ENCODE measurements at places on chromosomes 1 and 21.

DNA sequence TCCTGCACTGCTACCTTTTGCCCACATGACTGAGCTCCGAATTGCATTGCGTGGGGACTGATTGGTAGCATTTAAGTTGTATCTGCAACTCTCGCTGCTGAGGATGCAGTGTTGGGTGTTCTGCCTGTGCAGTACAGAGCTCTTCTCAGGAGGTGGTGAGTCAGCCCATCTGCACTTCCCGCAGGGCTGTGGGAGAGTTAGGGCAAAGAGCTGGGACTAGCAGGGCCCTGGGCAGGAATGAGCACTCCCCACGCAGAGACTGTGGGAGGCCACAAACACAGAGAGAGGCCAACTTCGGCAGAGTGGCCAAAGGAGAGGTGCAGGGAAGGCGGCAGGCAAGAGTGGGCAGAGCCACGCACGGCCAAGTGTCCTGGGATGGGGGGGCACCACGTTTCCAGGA lies 244.7 kb downstream of the SIPA1L2 start:
- no peak for DNase-seq

DNA sequence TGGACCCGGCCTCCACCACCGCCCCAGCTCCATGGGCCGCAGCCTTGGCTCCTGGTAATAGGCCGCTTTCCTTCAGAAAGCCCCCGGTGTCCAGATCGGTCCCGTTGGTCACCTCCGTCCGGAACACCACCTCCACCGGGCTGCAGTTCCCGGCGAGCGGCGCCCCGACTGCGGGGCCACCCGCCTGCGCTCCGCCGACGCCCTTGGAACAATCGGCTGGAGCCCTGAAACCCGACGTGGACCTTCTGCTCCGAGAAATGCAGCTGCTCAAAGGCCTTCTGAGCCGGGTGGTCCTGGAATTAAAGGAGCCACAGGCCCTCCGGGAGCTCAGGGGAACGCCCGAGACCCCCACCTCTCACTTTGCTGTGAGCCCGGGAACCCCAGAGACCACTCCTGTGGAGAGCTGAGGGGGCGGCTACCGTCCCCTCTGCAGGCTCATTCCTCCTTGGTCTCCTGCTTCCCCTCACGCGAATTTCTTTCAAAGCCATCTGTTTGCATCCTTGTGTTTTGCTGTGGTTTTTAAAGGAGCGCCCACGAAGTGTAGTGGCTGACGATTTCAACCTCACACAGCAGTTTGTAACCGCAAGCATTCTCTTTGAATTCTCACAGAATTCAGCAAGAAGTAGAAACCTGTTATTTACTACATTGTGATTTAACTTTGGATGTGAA lies 6.0 kb downstream of the FCRLB start:
- DNase-seq = peak; percentile 19

DNA sequence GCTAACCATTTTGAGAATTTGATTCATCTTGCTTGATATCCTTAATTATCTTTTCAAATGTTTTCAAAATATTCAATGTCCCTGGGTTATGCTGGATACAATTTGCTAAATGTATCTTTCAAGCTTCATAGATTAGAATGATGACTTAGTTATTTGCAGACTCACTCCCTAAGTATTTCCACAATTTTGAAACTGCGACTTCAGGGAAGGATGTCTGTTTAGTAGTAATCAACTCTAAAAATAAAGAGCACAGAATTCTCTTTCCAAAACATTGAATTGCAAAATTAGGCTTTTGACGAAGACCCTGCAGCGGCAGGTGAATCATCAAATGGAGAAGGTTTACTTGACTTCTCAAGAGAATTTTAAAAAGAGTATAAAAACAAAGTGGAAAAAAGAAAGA lies 14.2 kb downstream of the RGS1 start:
- DNase-seq = no peak

DNA sequence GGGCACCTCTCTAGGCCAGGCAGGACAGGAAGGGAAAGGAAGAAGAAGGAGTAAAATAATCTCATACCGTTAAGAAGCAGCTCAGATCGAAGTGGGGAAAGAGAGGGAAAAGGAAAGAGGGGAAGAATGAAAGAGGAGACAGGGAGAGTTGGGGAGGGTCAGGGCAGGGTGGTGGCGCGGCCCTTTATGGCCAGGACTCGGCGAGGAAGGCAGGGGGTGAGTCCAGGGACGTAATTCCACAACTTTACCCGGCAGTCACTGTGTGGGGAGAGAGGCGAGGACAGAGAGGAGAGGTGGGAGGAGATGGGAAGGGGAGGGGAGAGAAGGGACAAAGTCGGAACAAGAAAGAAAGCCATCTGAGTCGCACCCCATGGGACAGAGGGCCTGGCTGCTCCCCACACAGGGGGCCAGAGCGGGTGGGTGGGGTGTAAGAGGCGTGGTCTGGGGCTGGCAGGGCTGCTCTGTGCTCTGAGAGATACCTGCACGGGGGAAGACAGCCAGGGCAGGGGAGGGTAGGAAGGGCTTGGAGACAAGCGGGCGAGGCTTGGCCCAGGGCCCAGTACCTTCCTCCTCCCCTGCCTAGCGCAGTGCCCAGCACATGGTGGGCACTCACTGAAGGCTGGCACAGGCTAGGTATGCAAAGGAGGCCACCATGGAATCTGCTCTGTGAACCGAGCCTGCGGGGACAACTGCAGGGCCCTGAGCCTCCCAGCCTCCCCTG lies 49.4 kb downstream of the KIF21B start:
- DNase-seq = no peak

DNA sequence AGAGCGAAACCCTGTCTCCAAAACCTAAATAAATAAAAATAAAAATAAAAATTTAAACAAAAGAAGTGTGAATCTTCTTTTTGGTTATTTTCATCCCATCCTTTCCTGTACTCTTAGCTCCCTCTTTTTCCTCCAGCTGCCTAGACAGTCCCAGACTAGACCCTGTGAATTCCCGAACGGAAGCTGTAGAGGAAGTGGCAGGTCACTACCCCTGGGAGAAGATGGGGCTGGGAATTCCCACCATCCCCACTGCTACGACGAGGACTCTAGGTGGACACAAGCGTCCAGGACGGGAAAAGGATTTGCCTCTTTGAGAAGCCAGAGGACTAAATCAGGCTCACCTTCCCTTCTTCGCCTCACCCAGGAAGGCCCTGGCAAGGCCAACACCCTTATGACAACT lies 12.6 kb downstream of the RHBDL2 start:
- no peak for DNase-seq

DNA sequence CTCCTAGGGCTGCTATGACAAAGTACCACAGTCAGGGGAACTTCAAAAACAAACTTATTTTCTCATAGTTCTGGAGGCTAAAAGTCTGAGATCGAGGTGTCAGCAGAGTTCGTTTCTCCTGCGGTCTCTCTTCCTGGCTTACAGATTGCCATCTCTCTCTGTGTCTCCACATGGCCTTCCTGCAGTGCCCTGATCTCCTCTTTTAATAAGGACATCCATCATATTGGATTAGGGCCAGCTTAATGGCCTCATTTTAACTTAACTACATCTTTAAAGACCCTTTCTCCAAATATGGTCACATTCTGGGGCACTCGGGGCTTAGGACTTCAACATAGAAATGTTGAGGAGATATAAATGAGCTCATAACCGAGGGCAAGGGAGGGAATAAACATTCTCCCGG lies 12.2 kb downstream of the C1orf74 start:
- DNase-seq = no peak

DNA sequence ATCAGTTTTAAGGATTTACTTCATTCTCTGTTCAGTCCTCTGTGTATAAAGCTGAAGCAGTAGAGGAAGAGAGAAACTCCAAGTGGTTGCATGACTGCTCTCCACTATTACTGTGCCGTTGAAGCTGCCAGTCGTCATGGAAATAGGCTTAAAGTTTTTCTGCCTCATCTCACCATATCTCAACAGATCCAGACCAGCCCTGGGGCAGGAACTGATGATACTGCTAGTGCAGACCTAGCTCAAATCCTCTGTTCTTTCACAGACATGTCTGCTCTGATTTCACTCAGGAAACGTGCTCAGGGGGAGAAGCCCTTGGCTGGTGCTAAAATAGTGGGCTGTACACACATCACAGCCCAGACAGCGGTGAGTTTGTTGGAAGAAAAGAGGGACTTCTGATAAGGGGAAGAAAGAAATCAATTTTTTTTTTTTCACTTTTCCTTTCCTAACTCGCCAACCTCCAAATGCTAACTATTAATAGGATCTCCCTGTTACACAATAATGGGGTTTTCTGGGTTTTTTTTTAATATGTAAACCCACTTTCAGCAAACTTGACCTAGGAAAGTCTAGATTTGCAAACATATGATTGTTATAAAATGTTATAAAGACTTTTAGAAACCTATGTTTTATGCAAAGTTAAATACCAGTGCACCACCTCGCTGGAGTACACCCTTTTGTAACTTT lies 22.2 kb upstream of the STRIP1 start:
- no peak for DNase-seq

GRCh38 chr1:157813269-157813668 lies 6.7 kb downstream of the FCRL1 start:
- no peak for DNase-seq
